ENCODE measurements at places on chromosomes 12 and 14.

GRCh38 chr12:31518680-31519227 lies 72.2 kb downstream of the DENND5B start:
- peak; percentile 100 for DNase-seq

- DNase-seq: no peak
Measured at GRCh38 chr12:51937926-51938325, 13.6 kb upstream of the ACVR1B start.

DNA sequence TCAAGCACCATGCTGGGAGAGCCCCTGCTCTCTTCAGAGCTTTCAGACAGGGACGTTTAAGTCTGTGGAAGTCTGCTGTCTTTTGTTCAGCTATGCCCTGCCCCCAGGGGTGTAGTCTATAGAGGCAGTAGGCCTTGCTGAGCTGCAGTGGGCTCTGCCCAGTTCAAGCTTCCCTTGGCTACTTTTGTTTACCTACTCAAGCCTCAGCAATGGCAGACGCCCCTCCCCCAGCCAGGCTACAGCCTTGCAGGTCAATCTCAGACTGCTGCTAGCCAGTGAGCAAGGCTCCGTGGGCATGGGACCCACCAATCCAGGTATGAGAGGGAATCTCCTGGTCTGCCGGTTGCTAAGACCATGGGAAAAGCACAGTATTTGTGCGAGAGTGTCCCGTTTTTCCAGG lies 37.4 kb upstream of the C12orf71 start:
- DNase-seq: no peak

GRCh38 chr12:62270384-62270783 lies 10.2 kb downstream of the USP15 start:
- DNase-seq: no peak

GRCh38 chr12:47739979-47740378 lies 14.7 kb upstream of the ENDOU start:
- no peak for DNase-seq

- DNase-seq: peak; percentile 48
Measured at GRCh38 chr12:15757553-15758255, 31.5 kb downstream of the EPS8 start.

DNA sequence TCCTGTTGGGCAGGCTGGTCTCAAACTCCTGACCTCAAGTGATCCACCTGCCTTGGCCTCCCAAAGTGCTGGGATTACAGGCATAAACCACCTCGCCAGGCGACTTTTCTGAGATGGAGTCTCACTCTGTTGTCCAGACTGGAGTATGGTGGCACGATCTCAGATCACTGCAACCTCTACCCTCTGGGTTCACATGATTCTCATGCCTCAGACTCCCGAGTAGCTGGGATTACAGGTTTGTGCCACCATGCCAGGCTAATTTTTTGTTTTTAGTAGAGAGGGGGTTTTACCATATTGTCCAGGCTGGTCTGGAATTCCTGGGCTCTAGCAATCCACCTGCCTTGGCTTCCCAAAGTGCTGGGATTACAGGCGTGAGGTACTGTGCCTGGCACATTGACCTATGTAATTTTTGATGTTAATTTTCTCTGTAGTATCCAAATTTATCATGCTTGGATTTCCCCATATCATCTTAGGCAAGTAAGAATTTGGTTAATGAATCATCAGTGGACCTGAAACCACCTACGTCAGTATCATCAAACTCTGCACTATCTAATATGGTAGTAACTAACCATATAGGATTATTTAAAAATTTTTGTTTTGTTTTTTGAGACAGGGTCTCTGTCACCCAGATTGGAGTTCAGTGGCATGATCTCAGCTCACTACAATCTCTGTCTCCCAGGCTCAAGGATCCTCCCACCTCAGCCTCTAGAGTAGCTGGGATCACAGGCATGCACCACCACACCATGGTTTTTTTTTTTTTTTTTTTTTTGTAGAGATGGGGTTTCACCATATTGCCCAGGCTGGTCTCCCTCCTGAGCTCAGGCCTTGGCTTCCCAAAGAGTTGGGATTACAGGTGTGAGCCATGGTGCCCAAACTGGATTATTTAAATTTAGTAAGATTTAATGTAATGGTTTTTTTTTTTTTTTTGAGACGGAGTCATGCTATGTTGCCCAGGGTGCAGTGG lies 11.9 kb upstream of the ATP5F1B start:
- no peak for DNase-seq

- no peak for DNase-seq
Measured at GRCh38 chr14:49769171-49769570, 1.2 kb downstream of the KLHDC2 start.

DNA sequence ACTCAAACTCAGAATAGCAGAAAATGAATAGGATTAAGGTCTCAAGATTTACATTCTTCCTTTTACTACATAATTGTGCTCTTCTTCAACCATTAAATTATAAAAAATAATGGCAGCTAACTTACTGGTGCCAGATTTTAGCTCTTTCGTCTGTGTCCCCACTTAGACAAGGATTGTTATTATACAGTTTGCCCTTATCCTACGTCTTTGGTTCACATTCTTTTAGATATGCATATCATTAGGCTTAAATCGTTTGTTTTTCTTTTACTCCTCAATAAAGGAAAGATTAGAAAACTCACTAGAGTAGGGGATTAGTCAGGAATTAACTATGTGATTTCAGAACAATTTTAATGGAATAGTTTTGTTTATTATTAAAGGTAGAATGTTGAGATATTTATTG lies 129.6 kb upstream of the GARIN2 start:
- no peak for DNase-seq

- DNase-seq: peak; percentile 12
Measured at GRCh38 chr14:71203306-71203705, 296.0 kb downstream of the PCNX1 start.

- DNase-seq: no peak
Measured at GRCh38 chr12:12028668-12029402, 41.9 kb upstream of the BCL2L14 start.

GRCh38 chr12:29427964-29428363 lies 47.0 kb upstream of the ERGIC2 start:
- DNase-seq: no peak

DNA sequence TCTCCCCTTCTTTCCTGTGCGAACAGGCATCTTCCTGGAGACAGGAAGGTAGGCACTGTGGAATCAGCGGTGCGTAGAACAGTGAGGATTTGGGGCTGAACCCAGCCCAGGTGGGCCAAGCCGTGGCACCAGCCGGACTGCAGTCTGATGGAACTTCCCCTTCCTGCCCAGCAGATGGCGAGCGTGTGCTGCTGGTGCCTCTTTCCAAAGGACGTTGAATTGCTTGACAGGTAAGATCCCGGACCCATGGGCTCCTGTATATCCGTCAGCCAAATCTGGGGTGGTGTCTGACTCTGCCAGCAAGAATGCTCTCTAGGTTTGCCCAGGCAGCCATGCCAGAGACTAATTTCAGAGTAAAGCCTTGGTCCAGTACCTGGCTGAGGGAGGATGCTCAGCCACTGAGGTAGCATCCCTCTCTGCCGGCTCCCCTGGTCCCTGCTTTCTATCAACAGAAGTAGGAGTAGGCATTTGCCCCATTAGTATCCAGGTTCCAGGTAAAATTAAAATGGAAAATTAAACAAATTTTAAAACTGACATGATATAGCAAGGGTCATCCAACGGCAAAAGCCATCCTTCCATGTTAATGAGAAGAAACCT lies 21.1 kb upstream of the KCNA5 start:
- no peak for DNase-seq

DNA sequence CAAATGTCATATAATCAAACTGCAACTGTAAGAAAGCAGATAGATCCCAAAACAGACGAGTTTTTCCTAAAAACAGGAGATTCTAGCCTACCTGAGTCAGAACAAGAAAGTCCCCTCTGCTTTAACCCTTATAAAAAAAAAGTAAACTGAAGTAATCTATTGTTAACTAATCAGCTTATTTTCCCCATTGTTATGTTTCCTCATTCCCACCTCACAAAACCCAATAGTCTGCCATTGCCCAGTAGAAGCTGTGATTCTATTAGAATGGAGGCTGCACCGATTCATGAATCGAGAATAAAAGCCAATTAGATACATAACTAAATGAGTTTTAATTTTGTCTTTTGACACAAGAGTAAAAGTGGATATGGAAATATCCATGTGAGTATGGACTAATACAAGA lies 115.4 kb downstream of the MED13L start:
- DNase-seq: no peak

DNA sequence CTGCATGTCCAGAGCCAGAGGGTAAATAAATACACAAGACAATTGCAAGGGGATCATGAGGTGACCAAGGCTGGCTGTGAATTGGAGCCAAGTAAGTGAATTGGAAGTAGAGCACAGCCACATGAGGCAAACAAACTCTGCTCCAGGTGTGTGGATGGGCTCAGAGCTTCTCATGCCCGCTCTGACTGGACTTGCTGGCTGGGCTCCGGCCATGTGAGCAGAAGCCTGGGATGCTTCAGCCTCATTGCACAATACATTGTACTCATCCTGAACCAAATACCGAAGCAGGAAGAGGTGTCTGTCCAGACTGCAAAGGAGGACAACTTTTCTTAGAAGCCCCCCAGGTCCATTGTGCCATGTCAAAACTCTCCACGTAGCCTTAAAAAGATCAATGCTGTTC lies 193.0 kb downstream of the TTC8 start:
- DNase-seq: no peak

- DNase-seq: peak; percentile 64
Measured at GRCh38 chr12:12992418-12993130, 7.5 kb downstream of the HEBP1 start.

DNA sequence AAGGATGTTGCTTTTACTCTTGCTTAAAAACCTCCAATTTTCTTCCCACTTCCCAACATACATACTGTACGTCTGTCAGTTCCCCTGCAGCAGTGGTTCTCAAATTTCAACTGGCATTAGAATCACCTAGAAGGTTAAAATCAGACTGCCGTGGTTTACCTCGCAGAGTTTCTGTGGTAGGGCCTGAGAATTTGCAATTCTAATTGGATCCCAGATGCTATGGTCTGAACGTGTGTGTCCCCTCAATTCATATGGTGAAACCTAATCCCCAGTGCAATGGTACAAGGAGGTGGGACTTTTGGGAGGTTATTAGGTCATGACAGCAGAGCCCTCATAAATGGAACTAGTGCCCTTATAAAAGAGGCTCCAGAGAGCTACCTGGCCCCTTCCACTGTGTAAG lies 226.9 kb downstream of the CRADD start:
- DNase-seq: no peak

GRCh38 chr14:56888274-56888673 lies 78.0 kb upstream of the OTX2 start:
- DNase-seq: no peak

- peak; percentile 24 for DNase-seq
Measured at GRCh38 chr12:19643635-19644034, 204.3 kb downstream of the AEBP2 start.

- no peak for DNase-seq
Measured at GRCh38 chr12:127728285-127728684, 538.7 kb upstream of the TMEM132C start.

- no peak for DNase-seq
Measured at GRCh38 chr14:51491776-51492175, 159.9 kb upstream of the FRMD6 start.

GRCh38 chr12:113083863-113084435 lies 27.4 kb downstream of the DTX1 start:
- DNase-seq: no peak

DNA sequence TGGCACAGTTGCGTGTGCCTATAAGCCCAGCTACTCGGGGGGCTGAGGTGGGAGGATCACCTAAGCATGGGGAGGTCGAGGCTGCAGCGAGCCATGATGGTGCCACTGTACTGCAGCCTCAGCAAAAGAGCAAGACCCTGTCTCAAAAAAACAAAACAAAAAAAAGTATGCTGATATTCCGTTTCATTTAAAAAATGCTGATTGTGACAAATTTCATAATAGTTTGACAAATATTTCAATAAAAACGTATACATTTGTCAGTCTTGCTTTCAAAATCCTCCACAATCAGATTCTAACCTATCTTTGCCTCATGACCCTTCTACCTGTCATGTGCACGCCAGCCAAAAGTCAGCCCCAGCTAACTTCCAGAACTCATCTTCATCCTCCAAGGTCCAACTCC lies 9.8 kb downstream of the USP44 start:
- DNase-seq: no peak

GRCh38 chr12:91947459-91947858 lies 198.2 kb downstream of the BTG1 start:
- no peak for DNase-seq

GRCh38 chr14:95850429-95850828 lies 26.2 kb upstream of the TUNAR start:
- DNase-seq: no peak

- DNase-seq: peak; percentile 25
Measured at GRCh38 chr12:3275171-3276041, 198.2 kb downstream of the TSPAN9 start.

DNA sequence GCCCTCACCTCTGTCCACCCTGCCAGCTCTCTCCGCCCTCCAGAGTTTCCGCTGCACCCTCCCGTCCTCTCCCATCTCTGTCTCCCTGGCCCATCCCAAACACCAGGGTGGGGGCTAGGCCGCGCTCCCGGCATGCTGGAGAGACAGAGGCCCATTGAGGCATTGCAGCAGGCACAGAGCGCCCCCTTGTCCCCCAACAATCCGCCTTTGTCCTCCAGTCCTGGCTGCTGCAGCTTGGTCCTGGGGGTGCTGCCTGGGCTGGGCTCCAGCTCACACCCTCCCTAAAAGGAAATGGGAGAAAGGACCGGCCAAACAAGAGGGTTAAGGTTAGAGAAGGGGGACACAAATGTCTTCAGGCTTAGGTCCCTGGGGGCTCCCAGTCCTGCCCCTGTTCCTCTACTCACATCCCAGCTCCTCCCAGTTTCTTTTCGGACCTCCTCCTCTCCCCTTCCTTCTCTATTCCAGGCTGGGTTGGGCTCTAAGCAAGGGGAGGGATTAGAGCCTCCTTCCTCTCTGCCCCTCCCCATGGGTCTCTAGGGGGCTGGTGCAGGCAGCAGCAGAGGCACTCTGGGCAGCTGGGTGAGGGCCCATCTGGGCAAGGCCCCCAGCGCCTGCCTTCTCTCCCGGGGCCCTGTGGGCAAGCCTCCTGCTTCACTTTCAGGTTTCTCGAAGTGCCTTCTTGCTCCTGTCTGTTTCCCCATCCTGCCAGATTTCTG lies at the start of gene CMTM5:
CMTM5 (plus strand) TSS at position 565 of the 716 bp plus-strand sequence. CDS start 206 bp downstream, outside the sequence.
- no peak for DNase-seq

GRCh38 chr12:105698075-105698474 lies 367.6 kb downstream of the C12orf75 start:
- no peak for DNase-seq
